ENCODE measurements at places on chromosomes 16 and 17.

- DNase-seq: peak; percentile 58
Observed at GRCh38 chr16:81495321-81496234, 51.0 kb downstream of the CMIP start.

- no peak for DNase-seq
Observed at GRCh38 chr16:56944954-56945839, 13.3 kb downstream of the HERPUD1 start.

- DNase-seq: no peak
Observed at GRCh38 chr17:21816592-21817567, 124.6 kb downstream of the KCNJ18 start.

DNA sequence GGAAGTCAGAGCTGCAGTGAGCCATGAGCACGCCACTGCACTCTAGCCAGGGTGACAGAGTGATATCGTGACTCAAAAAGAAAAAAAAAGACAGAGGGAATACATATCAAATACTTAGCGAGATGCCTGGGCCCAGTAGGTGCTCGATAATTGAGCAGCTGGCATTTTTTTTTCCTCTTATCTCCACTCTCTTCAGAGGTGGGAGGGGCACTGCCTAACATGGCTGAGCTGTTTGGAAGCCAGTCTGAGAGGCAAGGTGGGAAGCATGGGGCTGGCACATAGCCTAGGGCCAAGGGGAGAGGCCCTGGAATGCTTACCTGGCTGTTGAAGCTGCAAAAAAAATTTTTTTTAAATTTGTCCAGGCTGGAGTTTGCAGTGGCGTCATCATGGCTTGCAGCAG, 38.4 kb downstream of the HIC1 start:
- DNase-seq: no peak

DNA sequence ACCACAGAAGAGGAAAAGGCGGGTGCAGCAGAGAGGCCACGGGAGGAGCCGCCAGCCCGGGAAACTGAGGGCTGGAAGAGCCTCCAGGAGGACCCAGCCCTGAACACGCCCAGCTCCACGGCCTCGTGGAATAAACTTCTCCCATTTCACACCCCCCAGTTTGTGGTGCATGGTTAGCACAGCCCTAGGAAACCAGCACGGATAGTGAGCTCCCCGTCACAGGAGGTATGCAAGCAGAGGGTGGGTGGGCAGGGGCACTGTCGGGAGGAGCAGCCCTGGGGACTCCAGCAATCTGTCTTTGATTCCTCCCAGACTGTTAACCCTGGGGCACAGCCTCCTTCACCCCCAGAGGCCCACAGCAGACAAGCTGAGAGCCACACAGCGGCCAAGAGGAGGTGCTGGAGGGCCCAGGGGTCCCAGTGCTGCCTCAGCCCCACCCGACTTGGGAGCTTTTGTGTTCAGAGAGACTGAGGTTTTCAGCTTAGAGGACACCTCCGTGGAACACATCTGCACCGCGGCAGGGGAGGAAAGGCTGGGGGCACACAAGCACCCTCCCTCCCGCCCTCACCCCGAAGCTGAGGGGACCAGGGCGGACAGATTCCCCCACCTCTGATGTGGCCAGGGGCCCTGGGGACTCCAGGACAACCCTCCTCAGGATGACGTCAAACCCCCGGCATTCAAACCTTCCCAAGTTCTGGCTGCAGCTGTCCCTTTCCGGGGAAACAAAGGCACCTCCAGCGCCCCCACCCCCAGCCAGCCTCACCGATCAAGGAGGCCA, 1.7 kb upstream of the IL17C start:
- no peak for DNase-seq

GRCh38 chr17:8552577-8553320, 77.8 kb downstream of the MYH10 start:
- no peak for DNase-seq

DNA sequence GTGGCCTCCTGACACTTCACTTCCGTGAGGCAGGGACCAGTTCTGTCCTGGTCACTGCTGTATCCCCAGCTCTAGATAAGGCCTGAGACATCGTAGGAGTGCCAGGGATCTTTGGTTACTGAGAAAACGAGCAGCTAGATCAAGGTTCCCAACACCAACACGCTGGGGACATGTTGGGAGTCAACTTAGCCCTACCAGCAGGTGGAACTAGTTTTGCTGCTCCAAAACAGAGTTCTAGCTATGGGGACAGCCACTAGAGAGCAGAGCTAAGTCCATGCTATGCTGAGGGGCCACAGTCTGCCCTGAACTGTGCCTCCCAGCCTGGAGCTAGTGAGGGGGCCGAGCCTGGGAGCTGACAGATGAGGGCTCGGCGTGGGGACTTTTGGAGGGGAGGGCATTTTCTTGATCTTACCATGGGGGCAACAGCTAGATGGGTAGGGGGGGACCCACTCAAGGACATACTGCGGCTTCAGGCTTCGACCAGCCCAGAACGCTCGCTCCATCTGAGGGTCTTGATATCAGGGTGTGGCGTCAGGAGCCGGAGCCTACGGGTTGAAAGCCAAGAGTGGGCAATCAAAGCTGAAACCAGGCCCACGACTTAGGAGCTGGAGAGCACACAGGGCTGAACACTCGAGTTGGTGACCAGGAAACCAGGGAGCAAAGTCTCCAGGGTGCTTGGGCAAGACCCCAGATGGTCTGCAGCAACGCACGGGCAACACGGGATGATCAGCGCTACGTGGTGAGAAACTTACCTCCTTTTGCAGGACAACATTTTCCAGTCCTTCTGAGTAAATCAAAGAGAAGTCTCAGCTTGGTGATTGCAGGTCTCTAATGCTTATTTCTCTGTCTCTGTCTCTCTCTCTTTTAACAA, 13.4 kb downstream of the SNX20 start:
- no peak for DNase-seq

DNA sequence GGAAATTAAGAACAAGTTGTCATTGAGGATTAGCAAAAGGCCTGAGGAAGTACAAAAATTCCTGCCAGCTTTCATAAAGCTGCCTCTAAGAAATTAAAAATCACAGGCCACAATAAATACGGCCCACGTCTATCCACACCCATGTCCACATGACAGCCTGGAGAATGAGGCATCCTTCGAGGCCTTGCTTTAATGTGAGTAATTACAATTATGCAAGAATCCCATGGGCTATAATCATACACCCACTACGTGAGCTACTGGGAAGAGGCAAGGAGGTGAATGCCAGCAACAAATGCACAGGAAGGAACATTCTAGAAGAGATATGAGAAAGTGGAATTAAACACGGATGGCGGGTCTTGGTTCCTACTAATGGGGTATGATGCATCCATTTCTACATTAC, 65.4 kb upstream of the ZFHX3 start:
- DNase-seq: no peak

DNA sequence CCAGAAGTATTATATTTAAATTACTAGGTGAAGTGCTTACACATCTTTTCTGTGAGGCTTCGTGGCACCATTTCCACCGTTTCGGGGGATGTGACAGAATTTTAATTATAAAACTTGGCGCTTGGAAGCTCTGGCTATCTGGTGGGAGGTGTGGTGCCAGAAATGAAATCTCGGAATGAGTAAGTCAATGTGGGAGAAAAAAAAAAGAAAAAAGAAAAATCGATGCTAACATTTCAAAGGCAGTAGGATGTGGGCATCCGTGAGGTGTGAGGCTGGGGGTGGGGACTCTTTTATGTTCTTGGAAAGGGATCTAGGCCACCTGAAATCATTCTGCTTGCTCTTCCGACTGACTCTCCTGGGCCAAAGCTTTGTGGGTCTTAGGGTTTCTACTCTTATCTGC, 21.9 kb downstream of the CPPED1 start:
- no peak for DNase-seq

DNA sequence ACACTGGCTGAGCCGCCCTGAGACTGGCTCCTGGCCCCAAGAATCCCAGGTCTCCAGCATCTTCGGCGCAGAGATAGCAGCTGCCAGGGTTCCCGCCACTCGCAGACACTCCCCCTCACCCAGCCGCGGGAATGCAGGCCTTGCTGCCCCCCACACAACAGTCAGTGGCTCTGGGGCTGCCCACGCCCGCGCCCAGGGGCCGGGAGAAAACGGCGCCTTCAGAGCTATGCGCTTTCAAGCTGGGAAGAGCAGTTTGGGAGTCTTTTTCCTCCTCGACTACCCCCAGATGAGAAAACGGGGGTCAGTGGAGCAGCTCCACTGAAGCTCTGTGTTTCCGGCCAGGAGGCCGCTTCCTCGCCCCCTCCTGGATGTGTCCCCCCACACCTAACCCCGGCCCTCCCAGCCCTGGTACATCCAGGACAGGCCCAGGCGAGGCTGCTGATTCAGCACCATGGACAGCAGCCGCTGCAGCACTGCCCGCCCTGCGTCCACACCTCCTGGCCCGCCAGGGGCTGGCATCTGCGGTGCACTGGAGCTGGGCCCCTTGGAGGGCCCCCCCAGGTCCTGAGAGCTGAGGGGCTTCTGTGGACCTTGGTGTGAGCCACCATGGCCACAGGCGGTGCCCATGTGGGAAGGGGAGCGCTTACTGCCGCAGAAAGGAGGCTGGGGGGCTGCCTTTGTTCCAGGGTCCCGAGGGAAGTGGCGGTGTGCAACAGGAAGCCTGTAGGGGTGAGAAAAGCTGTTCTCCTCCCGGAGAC, 35.7 kb downstream of the CACNA1H start:
- DNase-seq: peak; percentile 58

- no peak for DNase-seq
Observed at GRCh38 chr16:73031984-73032383, 15.9 kb downstream of the ZFHX3 start.

DNA sequence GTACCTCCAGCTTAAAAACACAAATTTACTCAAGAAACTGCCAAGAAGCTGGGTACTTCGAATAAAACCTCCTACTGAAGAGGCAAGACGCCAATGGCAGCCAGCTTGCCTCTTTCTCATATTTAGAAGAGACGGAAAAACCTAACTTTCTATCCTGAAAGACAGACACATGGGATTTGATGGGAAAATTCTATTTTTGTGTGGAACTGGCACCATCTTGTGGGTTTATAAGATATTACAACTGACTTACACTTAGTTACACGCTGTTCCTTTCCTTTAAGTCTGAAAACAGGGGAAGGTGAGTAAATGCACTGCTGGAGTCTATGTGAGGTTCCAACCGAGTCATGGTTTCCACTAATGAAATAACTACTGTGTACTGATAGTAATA, 10.3 kb downstream of the ZNF18 start:
- DNase-seq: no peak

- DNase-seq: no peak
Observed at GRCh38 chr16:25092441-25092840, 19.1 kb upstream of the LCMT1 start.

DNA sequence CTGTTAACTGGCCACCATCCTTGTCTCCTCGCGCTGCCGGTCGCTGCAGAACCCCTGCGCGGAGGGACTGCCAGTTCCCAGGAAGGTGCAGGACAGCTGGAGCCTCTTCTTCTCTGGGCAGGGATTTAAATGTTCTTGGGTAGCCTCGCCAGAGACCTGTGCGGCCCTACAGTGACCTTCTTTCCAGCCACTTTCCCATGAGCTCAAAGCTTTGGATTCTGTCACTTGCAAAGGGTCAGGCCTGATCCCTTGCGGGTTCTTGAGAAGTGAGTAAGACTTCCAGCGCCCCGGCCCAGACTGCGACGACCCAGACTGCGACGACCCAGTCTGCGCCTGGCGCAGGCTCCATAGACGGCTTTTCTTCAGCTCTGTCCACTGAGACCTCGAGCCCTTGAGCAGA, 1.4 kb upstream of the SLFN5 start:
- no peak for DNase-seq

- no peak for DNase-seq
Observed at GRCh38 chr16:4218202-4218601, 23.7 kb downstream of the SRL start.

DNA sequence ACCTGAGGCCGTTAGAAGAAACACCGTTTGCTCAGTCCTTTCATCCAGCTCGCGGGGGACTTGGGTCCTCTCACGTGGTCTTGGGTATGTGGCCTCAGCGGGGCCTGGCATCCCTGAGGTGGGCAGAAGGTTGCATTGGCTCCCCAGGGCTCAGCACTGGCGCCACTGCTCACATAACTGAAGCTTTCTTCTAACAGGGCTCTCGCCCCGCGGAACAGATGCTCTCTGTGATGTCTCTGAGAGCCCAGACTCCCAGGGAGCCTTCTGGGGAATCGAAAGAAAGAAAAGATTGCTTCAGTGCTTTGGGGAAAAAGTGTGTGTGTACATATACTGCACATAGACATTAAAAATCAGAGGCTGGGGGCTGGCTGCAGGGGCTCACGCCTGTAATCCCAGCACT, 10.1 kb downstream of the MGRN1 start:
- DNase-seq: no peak

- peak; percentile 49 for DNase-seq
Observed at GRCh38 chr16:84907575-84907974, 87.8 kb downstream of the CRISPLD2 start.
